ENCODE measurements at places on chromosomes 2 and 18.
A peak's percentile ranks its signal among the peaks of the same experiment; 100 is the strongest.

GRCh38 chr2:197804049-197804757 lies at the start of gene PLCL1:
PLCL1 (plus strand) TSS chr2:197804593.
- DNase-seq: peak; percentile 92

- DNase-seq: no peak
These were observed 84.2 kb downstream of the DOK6 start for GRCh38 chr18:69484699-69485396.

GRCh38 chr2:42050703-42051542 lies 3.1 kb downstream of the PKDCC start:
- DNase-seq: no peak

- peak; percentile 66 for DNase-seq
These were observed 262.8 kb upstream of the PARD3B start for GRCh38 chr2:204282525-204282924.

DNA sequence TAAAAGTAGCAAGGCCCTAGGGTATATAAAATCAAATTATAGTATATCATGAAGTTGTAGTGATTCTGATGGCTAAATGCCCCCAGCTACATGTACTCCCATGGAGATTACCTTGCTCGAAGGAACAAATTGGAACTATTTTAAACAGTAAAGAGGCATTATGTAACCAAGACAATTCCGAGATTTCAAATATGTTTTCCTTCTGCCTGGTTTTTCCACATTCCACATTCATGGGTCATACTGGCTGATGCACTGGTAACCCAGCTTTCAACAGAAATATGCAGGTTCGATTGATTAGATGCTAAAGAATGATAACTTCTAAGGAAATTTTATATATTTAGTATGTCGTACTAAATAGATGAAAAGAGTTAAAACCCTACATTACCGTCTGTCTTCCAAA lies 62.3 kb upstream of the MGAT4A start:
- no peak for DNase-seq

GRCh38 chr18:55012008-55012407 lies 52.7 kb upstream of the CCDC68 start:
- no peak for DNase-seq

- no peak for DNase-seq
These were observed 194.6 kb downstream of the CYRIA start for GRCh38 chr2:16470936-16471490.

GRCh38 chr18:73940721-73941120 lies 206.9 kb downstream of the FBXO15 start:
- DNase-seq: no peak

- no peak for DNase-seq
These were observed 99.1 kb upstream of the NEUROD1 start for GRCh38 chr2:181779288-181780021.

DNA sequence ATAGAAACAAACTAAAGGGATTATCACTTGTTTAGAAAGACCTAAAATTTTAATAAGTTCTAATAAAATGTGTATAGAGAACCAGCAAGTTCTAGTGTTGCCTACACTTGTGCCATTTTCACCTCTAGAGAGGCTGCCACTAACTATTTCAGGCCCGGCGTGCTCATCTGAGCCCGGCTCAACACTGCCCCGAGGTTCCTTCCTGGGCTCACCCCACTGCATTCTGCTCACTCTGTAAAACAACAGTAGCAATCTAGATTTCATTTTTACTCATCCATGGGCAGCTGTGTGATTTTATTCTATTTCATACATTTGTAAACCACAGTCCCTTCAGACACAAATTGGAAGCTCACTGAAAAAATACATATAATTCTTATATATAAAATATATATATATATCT lies 253.2 kb downstream of the L3MBTL4 start:
- no peak for DNase-seq

GRCh38 chr2:54975598-54976492 lies 74.4 kb downstream of the RTN4 start:
- no peak for DNase-seq

GRCh38 chr2:47311764-47312490 lies 91.0 kb upstream of the MSH2 start:
- DNase-seq: no peak

DNA sequence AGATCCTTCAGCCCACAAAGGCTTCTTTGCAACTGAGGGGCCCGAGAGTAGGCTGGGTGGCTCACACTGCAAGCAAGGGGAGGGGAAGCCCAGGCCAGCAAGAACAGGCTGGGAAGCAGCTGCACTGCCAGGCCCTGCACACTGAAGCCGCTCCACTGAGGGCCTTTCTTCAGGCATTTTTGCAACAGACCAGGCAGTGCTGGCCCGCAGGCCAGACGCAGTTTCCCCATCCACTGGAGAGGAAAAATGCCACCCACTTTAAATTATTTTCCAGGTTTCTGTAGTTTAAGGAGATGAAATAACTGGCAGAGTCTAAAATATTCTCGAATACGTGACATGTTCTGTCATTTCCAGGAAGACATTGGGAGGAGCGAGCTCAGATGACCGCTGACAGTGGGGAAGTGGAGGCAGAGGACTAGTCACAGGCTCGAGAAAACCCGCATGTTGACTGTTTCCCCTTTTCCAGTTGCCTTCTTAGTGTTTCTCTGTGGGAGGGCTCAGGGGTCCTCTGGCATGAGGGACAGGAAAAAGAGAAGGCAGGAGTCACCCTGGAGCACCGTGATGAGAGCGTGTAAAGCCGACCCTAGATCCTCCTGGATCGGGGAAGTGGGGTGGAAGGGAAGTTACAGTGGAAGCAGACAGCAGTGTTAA lies 53.3 kb upstream of the B3GNT7 start:
- DNase-seq: no peak

DNA sequence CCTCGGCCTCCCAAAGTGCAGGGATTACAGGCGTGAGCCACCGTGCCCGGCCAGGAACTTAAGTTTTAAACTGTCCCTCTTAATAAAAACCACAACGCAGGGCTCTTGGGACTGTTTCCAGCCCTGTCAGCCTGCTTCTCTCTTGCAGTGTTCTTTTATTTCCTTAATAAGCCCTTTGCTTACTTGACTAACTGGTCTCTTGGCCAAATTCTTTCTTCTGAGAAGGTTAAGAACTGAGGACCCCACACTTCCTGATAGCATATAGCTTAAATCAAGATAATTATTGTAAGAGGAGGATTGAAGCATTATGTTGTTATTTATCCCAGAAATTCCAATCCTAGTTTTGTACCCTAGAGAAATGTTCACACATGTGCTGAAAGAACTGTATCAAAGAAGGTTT lies 128.2 kb upstream of the UXS1 start:
- no peak for DNase-seq

DNA sequence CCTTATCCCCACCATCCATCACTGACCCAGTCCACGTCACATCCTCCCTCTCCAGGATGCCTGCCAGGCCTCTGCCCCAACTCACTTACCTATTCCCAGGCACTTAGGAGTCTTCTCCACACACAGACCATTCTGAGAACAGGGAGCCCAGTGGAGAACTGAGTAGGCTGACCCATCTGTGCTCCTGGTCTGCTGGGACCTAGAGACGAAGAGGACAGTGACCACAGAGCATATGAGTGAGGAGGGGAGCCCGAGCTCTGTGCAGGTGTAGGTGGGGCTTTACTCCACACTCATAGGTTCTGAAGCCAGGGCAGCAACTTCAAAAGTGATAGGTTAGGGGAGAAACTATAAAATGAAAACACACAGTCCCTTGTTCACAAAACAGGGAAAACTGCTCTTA lies 130.0 kb downstream of the NDUFA10 start:
- DNase-seq: no peak

DNA sequence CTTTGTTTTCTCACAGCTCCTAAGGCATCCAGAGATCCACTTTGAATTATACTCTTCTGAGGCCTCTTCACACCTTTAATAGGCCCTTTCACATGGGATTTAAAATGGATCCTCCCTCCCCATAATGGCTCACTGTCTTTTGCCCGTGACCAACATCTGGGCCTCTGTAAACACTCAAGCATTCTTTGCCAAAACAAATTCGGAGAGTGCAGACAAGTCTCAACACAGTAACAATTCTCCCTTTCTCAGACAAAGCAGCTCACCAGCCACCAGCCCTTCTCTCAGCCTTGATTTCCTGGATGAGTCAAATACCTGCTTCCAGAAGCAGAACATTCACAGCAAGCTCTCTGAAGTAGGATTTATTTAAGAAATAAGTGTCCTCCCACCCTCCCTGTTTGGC lies 14.0 kb upstream of the IMP4 start:
- DNase-seq: no peak

- DNase-seq: no peak
These were observed 22.8 kb upstream of the DGKD start for GRCh38 chr2:233331536-233331935.

DNA sequence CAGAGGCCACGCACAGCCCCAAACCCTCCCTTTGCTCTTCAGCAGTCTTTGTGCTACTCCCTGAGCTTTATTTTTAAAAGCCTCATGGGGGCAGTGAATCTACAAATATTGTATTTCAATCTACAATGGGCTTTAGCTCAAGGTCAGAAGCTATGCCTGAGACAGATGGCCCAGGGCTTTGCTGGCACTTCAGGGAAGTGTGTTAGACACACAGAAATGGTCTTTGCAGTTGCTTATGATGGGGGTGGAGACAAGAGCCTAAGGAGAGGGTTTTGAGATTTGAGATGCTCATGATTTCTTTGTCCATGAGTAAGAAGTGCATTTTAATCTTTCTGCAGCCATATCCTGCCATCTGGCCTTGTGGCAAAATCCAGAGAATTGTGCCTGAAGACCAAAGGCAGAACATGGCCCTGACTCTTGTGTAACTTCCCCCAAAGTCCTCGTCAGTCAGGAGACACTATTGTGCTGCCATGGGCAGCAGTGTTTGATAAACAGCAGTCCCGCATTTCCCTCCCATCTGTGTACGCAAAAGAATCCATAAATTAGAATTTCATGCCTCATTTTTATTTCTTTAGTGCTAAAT lies 92.6 kb downstream of the VAPA start:
- DNase-seq: no peak

DNA sequence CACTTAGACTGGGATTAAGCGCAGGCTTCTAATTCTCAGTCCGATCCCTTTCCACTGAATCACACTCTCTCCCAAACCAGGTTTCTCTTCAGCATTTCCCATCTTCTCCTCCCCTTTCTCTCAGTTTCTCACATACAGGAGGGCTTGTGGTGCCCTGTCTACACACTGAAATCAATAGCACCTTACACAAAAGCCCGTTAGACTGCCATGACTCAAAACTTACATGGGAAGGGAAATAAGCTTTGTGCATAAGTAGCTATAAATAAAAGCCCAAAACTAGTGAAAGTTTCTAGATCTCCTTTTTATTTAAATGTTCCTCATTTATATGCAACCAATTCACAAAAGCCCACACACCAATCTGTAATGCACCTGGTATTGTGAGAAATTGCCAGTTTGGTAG lies 318.4 kb downstream of the TXNL1 start:
- no peak for DNase-seq

- DNase-seq: no peak
These were observed 35.0 kb upstream of the PTH2R start for GRCh38 chr2:208371634-208371935.

DNA sequence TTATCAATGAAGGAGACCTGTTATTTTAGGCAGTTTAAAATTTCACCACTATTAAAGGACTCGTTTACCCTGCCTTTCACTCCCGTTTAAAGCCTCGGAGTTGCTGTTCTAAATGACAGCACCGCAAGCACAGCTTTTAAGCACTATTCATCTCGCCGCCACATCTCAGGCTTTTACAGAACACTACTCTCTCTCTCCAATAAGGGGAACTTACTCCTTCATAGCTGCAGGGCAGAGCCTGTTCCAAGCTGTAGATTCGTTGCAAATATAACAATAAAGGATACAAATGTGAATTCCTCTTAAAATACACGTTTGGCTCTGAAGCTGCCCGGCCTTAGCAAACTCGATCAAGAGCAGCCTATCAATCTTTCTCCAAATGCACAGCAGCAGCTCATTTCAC lies 271.8 kb downstream of the ZNF521 start:
- DNase-seq: no peak

GRCh38 chr2:189372688-189373257 lies 68.5 kb upstream of the WDR75 start:
- DNase-seq: no peak

GRCh38 chr2:187228986-187229385 lies 219.1 kb downstream of the CALCRL start:
- no peak for DNase-seq

- no peak for DNase-seq
These were observed 186.2 kb upstream of the REG3G start for GRCh38 chr2:78839259-78839658.

DNA sequence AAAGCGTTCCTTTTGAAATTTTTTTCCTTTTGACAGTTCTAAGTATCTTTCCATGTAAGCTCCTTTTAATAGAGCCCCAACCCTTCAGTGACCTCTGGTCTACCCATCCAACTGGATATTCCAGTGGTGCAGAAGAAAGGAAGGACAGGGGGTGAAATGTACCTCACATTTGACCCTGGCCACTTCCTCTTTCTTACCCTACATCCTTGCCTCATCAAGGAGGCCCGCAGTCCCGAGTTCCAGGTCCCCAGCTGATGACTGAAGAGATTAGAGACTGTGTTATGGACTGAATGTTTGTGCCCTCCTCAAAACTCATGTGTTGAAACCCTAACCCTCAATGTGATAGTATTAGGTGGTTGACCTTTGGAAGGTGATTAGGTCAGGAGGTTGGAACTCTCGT lies 158.1 kb downstream of the RBM43 start:
- no peak for DNase-seq

- no peak for DNase-seq
These were observed 219.3 kb upstream of the OSR1 start for GRCh38 chr2:19577723-19578122.

DNA sequence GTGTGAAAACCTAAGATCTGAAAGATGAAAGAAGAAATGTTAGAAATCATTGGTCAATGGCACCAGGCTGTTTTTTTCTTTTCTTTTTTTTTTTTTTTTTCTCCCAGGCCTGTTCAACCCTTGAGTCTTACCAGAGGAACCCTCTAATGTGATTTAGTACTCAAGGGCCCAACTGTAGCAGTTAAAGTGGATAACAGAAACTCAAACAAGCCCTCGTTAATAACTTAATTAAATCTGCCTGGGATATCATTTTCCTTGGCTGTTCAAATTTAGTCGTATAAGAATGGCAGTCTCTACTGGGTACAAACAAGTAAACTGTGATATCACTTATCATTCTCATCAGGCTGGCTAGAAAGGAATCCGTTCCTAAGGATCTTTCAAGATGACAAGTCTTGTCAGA lies 16.5 kb downstream of the ARL4C start:
- no peak for DNase-seq

- no peak for DNase-seq
These were observed 69.9 kb downstream of the GLI2 start for GRCh38 chr2:120805602-120806001.

GRCh38 chr2:162113776-162114168 lies 38.3 kb downstream of the GCG start:
- DNase-seq: no peak

Data from H1 (cell line).